ENCODE measurements at places on chromosomes 13 and 19. TPM values are rescaled to one million over a fixed set of nuclear protein-coding genes. Genes with fewer than 3 reads are reported as not detected.

SRRM5 gene
- 0.33 TPM for total RNA-seq

PSPN gene
- total RNA-seq: 0.59 TPM

ADAMTSL5 gene
- total RNA-seq: 3.5 TPM

MEIS3 gene
- 17.1 TPM for total RNA-seq

ZNF468 gene
- 14.9 TPM for total RNA-seq

TMEM238 gene
- total RNA-seq: 4.5 TPM

ZNF793 gene
- 1.3 TPM for total RNA-seq

ZNF415 gene
- total RNA-seq: 14.1 TPM

NFKBIB gene
- 15.7 TPM for total RNA-seq

OR4F17 gene
- total RNA-seq: not detected

ATP7B gene
- total RNA-seq: 6.9 TPM

CCDC194 gene
- total RNA-seq: 0.66 TPM

ZFP82 gene
- 13.6 TPM for total RNA-seq

PNMA8B gene
- 4.2 TPM for total RNA-seq

CEACAM8 gene
- not detected for total RNA-seq

VAV1 gene
- 8.5 TPM for total RNA-seq

FCER2 gene
- total RNA-seq: 0.48 TPM

TMC4 gene
- total RNA-seq: 38.0 TPM

ITGBL1 gene
- 8.2 TPM for total RNA-seq

ZNF701 gene
- total RNA-seq: 14.6 TPM

ZNF211 gene
- 16.4 TPM for total RNA-seq

KIR2DL4 gene
- not detected for total RNA-seq

FFAR2 gene
- total RNA-seq: 0.15 TPM

PSG11 gene
- total RNA-seq: not detected

CGB1 gene
- not detected for total RNA-seq

HCN2 gene
- under 0.01 TPM for total RNA-seq

PBX4 gene
- 5.9 TPM for total RNA-seq

SIGLECL1 gene
- not detected for total RNA-seq

EFNA2 gene
- 0.66 TPM for total RNA-seq

GIPC1 gene
- 72.0 TPM for total RNA-seq

ZNF714 gene
- total RNA-seq: 5.8 TPM

GRK1 gene
- not detected for total RNA-seq

LCP1 gene
- 61.3 TPM for total RNA-seq

TYROBP gene
- total RNA-seq: 112 TPM

FAAP24 gene
- total RNA-seq: 1.8 TPM

FAM83E gene
- 3.3 TPM for total RNA-seq

DHDH gene
- total RNA-seq: 1.3 TPM

ZNF729 gene
- not detected for total RNA-seq

ZNF557 gene
- 18.3 TPM for total RNA-seq

POSTN gene
- 20.1 TPM for total RNA-seq

FLT1 gene
- 17.0 TPM for total RNA-seq

PSG6 gene
- total RNA-seq: not detected

PABPC3 gene
- total RNA-seq: 0.15 TPM

NLRP7 gene
- total RNA-seq: not detected

GAPDHS gene
- not detected for total RNA-seq

IRGC gene
- total RNA-seq: not detected

CFAP97D2 gene
- not detected for total RNA-seq

All from breast epithelium (tissue), 4 donors.